ENCODE measurements at places on chromosomes 1 and 21.

GRCh38 chr1:207984831-207985572 is 74.1 kb upstream of the CD34 start:
- no peak for DNase-seq

DNA sequence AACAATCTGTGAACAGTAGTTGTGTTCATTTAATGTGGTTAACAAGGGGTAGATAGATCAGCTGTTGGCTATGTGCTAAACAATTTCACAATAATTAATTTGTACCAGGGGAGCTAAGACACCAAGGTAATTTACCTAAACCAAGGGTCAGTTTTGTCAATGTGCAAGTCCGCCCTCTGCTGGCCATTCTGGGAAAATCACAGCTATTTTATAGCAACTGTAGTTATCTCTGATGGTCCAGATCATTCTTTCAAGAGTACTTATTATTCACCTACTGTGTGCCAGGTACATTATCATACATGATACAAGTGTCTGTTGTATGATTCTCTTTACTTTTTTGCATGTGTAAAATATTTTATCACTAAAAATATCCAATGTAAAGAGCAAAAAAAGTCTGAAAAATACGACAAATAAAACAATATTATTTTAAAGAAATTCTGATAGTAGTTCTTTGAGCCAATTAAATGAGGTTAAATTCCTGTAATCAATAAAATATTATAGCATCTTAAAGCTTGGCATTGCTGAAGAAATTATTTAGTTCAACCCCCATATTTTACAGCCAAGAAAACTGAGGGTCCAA is 312.3 kb upstream of the FAM78B start:
- peak; percentile 48 for DNase-seq

- peak; percentile 65 for DNase-seq
Measured at GRCh38 chr1:227437495-227438008, 119.3 kb upstream of the CDC42BPA start.

DNA sequence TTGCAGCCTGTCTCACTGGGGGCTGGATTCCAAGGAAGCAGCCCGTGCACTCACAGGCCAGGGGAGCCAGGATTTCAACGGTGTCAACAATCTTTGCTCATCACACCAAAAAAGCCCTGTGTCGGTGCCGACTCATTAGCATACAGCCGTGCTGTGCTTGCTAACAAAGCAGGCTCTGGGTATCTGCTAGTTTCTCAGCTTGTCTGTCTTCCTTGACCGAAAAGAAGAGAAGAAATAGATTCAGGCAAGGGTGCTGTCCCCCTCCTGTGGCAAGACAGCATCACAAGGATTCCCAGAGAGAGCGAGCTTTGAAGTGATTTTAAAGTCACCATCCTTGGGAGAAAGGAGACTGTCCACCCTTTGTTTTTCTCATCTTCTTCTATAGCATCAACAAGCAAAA is 214.7 kb downstream of the SDCCAG8 start:
- no peak for DNase-seq

- no peak for DNase-seq
Measured at GRCh38 chr1:26574018-26574417, 44.5 kb downstream of the RPS6KA1 start.

DNA sequence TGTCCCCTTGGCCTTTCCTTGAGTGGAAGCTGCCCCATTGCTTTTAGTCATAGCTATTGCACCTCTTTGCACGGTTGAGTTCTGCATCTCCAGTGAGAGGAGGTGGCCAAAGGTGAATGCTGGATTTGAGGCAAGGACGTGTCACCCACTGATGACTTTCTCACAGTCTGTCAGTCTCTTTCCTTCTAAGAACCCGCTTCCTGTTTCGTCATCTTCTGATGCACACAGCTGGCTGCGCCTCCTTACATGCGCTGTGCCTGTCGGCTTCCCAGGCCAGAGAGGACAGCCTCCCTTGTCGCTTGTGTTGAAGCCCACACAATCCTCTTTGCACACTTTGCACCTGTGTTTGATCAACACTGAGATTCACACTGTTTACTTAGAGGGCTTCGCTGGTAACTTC is 41.8 kb upstream of the PWP2 start:
- peak; percentile 82 for DNase-seq

DNA sequence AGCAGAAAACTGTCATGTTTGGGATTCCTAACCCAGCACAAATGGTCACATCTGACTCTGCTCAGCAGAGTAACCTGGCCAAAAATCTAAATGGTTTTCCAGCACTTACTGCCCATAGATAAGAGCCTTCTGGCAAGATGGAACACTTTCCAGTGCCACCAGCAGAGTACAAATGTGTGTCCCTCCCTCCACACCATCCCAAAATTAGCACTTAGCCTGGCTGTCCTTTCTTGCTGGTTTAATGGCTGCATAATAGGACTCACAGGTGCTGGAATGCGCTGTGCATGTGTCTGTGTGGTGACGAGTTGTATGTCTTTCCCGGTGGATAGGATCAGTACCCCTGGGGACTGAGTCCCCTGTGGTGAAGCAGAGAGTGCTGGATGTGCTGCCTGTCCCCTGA is 49.8 kb upstream of the GJB5 start:
- DNase-seq = no peak

GRCh38 chr21:31098576-31099005 is 60.3 kb upstream of the KRTAP19-8 start:
- DNase-seq = peak; percentile 72

DNA sequence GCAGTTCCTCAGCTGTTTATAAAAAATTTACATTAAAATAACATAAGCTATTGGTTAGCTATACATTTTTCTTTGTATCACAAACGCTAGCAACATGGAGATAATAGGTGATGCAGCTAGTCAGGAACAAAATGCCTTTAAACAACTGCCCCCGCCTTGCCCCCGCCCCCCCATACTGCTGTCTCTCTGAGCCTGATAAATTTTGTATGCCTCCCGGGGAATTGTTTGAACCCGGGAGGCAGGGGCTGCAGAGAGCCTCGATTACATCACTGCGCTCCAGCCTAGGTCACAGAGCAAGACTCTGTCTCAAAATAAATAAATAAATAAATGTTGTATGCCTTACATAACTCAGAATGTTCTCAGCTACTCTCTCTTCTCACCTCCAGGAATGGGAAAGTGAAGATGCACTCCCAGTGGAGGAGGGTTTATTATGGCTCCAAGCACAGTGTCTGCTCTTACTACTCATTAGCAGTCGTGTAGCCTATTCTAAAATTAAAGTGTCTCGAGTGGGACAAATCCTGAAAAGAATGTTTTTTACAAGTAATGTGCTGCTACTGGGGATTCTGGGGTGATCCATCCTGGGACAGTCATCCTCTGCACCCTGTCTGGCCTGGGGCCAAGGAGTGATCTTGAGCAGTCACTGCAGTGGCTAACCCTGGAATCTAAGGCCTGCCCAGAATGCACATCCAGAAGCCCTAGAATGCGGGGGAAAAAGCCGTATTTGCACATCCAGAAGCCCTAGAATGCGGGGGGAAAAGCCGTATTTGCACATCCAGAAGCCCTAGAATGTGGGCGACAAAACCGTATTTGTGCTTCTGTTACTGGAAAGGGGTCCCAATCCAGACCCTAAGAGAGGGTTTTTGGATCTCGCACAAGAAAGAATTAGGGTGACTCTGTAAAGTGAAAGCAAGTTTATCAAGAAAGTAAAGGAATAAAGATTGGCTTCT is 39.4 kb upstream of the ZNF496 start:
- no peak for DNase-seq

DNA sequence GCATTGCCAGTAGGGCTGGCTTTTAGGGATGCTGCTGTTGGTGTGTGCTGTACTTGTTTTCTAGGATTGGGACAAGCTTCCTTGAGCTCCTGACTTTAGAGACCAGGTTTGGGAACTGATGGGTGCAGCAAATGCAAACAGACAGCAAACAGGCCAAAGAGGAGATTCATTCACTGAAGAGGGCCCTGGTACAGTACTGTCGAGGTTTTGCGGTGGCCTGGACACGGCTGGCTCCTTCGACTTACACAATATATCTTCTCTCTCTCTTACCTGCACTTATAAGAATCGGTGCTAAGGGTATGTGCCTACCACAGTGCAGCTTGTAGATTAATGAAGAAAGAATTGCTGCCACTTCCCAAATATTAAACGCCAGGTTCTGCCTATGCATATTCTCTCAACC is 44.6 kb downstream of the ATP1A1 start:
- DNase-seq = no peak

DNA sequence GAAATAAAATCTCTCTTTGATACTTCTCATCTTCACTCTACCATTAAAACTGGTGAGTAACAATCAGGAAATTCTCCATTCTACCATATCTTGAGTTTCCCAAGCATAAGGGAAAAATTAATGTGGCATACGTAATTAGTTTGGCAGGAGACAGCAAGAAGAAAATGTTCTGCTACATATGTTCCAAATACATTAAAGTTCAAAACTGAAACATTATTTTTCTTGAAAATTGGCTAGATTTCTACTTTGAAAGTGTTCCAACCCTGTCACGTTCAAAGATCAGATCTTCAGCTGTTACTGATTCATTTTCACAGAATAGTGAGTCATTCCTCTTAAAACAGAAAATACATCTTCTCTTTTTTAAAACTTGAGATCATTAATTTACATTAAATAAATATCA is 48.5 kb downstream of the PIGK start:
- no peak for DNase-seq

- DNase-seq = no peak
Measured at GRCh38 chr1:234309243-234309597, 64.0 kb upstream of the COA6 start.

GRCh38 chr21:31184459-31184858 is 146.2 kb upstream of the KRTAP19-8 start:
- peak; percentile 28 for DNase-seq

GRCh38 chr1:59697150-59697800 is 117.5 kb upstream of the HOOK1 start:
- peak; percentile 89 for DNase-seq

DNA sequence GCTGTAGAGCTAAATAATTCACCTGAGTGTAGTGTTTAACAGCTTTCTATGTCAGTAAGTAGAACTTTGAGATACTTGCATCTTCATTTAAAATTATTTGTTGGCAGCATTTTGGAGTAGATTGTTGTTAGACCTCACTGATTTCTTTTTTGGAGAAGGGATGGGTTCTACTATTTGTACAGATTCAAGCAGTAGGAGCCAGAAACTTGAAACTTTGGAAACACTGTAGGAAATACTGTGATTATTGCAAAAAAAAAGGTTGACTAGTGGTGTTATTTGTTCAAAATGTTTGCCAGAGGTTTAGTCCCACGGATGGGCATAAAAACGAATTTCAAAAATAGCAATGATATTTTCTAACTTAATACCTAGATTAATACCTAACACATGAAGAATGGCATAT is 102.7 kb downstream of the ATF6 start:
- DNase-seq = no peak

GRCh38 chr1:80751204-80751603 is 1049.5 kb upstream of the ADGRL2 start:
- DNase-seq = no peak

- peak; percentile 28 for DNase-seq
Measured at GRCh38 chr1:204466416-204467405, 27.9 kb downstream of the PIK3C2B start.

DNA sequence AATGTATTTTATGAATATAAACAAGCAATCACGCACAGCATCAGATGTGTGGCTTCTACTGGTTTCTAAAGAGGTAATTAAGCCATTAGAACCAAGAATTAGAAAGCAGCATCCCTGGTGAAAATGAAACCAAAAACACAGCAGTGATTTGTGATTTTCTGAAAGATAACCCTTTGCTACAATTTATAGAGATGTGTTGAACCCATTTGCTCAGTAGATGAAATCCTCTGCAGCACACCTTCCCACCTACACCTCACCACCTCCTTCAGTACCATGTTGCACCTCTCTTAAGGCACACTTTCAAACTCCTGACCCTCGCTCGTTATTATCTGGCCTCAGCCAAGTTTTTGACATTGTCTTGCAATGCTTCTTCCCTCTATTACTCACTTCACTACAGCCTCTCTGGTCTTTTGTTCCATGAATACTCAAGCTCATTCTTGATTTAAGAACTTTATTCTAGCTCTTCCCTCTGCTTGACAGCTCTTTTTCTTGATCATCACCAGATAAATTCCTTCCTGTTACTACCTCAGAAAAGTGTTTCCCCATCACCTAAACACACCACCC is 38.6 kb downstream of the NSL1 start:
- DNase-seq = no peak

DNA sequence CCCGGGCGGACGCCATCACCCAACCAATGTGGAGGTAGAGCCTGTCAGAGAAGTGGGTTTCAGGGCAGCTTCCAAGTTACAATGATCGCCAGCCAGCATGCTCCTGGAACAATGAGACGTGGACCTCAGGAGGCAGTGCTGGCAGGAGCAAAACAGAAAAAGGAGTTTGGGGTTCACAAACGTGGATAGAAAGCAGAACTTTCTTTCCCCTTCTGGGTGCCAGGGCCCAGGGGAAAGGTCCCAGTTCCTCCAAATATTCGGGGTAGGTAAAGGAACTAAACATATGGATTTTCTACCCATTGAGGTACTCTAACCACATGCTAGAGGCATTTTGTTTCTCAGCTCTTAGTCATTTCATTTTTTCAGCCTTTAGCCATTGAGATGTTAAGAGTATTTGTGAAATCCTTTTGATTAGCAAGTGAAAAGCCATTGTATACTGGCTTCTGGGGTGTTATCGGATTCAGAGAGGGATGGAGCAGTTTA is 488.4 kb upstream of the ADGRL2 start:
- DNase-seq = no peak

GRCh38 chr21:28608646-28609045 is 384.0 kb downstream of the LTN1 start:
- DNase-seq = no peak

DNA sequence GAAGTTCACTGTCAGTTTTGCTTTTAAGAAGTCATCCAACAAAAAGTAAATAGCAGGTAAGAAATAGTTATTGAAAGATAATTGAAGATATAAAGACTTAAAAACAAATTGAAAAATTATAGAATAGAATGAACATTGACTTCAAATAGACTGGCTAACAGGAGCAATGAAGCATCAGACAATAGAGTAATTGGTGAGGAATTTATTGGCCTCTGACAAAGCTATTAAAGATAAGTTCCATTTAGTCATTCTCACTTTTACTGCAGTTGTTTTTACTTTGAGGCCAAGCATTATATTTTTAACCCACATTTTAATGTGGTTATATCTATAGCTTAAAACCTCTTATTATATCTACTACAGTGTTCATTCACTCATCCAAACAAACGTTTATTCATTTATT is 228.8 kb upstream of the ADGRL2 start:
- DNase-seq = no peak

DNA sequence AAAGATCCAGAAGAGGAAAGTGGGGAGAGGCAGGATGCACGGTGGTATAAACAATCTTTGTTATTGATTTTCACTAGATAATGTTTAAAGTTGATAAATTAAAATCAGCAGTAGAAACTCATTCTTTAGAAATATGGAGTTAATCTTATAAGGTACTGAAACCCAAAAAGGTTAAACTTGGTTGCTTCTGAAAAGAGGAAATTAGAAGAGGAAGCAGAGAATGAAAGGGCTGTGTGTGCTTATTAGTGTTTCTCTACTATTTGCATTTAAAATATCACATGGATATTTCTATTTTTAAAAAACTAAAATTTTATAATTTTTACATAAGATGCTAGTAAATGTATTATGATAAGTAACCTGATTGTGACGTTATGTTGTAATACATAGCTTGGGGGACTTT is 24.4 kb downstream of the C1orf141 start:
- DNase-seq = peak; percentile 2

GRCh38 chr21:39661740-39662139 is 49.0 kb downstream of the B3GALT5 start:
- no peak for DNase-seq

All from NB4 (cell line).